GOT3 (cell line): ENCODE measurements at places on chromosomes 12 and 14.

DNA sequence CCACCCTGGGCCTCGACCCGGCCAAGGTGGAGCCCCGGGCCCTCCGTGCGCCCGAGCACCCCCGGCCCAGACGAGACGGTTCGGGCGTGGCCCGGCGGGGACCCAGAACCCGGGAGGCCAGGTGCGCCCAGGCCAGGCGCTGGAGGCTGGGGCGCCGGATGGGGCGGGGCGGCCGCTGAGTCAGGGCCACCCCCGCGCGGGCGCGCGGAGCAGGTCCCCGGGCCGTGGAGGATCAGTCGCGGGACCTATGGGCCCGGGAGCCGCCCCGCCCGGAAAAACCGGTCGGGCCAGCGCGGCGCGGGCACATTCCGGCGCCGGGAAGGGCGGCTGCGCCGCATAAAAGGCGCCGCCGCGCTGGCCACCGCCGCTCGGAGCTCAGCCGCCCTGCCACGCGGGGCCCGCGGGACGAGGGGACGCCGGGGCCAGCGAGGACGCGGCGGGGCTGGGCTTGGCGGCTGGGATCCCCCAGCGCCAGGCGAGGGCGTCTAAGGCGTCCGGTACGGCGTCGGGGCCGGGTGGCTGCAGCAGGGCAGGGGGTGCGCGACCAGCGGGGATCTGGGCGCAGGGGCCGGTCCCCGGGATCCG, 21.5 kb upstream of the KIF26A start:
- DNase-seq, result no peak

GRCh38 chr12:104588921-104589590, 132.3 kb downstream of the CHST11 start:
- DNase-seq, result no peak

- DNase-seq, result no peak
Measured at GRCh38 chr14:93716746-93717667, 71.3 kb downstream of the PRIMA1 start.

GRCh38 chr12:15679151-15679550, 110.0 kb downstream of the EPS8 start:
- no peak for DNase-seq

GRCh38 chr12:61857968-61858367, 402.2 kb upstream of the USP15 start:
- no peak for DNase-seq

GRCh38 chr12:97616946-97617345, 154.3 kb downstream of the RMST start:
- no peak for DNase-seq

DNA sequence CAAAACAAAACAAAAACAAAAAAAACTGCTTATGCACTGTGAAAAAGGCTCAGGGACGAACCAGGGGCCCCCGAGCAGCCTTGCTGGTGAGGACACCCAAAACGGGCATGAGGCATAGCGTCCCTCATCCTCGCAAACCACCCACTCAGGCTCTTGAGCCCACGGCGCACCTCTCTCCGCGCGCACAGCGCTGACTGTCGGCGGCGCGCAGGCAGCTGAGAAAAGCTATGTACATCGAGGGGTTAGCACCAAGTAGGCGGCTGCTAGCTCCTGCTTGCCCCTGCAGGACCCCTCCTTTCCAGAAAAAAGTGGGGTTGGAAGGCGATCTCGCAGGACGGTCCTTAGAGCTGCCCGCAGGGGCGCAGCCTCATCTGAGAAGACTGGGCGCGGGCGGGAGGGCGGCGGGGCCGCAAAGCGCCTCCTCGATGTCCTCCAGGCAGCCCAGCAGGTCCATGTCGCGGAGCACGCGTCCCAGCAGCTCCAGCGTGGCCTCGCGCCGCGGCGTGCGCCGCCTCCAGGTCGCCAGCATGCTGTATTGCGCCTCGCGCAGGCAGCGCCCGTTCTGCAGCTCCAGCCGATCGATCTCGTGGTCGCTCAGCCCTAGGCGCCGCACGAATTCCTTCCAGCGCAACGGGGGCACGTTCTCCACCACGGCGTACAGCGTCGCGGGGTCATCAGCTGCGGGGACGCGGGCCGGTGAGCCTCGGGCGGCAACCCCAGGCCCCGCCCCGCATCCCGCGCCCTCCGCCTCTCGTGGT, 12.8 kb downstream of the TNFRSF1A start:
- DNase-seq, result no peak

DNA sequence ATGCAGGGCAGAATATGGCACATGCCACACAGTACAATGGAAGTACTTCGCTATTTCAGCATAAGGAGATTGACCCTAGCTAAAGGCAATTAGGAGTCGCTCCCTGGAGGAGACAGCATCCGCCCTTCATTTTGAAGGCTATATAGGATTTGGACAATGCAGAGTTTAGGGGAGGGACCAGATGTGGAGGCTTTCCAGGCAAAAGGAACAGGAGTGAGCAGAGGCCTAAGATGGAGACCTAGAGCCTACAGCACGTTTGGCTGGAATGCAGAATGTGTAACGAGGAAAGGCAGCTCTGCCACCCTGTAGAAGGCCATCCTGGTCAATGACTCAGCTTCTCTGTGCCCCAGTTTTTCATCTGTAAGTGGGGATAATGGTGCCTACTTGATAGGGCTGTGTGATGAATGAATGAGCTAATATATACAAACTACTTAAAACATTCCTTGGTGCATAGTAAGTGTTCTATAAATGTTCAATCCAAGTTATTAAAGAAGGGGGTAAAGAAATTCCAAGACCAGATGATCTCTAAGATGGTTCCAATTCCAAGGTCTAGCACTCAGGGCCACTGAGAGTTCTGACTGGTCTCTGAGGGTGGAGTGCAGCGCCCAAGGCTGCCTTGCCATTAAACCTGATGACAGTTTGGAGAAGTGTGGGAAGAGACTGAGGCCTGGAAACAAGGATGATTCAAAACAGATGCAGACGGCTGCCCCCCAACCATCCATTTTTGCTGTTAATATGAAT, 54.3 kb upstream of the FRMD6 start:
- no peak for DNase-seq

DNA sequence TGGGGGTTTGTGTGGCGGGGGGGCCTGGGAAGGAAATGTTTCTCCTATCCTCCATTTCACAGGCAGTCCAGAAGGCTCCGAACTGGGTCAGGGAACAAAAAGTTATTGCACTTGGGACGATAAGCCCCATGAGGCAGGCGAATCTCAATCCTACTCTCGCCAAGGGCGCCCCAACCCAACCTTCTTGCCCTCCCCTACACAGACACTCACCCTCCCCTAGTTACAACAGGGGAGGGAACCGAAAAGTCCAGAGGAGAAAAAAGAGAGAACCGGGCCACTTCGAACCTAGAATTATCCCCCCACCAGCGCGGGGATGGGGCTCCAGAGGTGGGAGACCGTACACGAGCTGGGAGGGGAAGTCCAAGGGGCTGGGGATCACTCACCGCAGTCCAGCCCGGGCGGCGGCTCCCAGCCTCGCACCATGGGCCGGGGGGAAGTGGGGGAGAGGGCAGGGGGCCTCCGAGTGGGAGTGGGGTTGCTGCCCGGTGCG, 357 bp downstream of the HOMEZ start:
- no peak for DNase-seq

DNA sequence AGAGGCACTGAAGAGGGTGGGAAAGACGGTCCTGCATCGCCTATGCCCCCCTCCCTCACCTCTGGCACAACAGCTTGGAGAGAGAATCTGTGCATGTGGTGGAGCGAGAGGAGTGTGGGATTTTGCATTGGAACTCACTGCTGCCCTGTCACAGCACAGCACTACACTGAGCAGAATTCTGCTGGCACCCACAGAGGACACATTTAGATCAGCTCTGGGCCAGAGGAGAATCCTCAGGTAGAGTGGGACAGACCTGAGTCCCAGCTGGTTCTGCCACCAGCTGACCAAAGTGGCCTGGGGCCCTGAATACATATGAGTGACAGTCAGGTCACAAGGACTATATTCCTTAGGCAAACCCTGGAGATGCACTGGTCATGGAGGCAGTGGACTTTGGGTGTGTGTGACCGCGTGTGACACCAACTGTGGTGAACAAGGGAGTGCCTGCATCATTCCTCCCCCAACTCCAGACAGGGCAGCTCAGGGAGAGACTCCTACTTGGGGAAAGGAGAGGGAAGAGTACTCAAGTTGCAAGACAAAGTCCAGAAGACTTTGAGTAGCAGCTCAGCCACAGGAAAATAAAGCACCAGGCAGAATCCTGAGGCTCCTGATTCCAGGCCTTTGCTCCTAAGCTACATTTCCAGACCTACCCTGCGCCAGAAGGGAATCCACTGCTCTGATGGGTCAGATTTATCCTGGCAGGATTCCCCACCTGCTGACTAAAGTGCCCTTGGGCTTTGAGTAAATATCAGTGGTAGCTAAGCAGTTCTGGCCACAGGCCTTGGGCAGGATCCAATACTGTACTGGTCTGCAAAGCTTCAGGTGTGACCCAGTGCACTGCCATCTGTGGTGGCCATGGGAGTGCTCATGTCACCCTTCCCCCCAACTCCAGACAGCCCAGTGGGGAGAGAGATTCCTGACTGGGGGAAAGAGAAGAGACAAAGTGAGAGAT, 10.6 kb upstream of the ACOT1 start:
- DNase-seq, result no peak

GRCh38 chr14:94754391-94754942, 15.4 kb downstream of the GSC start:
- DNase-seq, result no peak

DNA sequence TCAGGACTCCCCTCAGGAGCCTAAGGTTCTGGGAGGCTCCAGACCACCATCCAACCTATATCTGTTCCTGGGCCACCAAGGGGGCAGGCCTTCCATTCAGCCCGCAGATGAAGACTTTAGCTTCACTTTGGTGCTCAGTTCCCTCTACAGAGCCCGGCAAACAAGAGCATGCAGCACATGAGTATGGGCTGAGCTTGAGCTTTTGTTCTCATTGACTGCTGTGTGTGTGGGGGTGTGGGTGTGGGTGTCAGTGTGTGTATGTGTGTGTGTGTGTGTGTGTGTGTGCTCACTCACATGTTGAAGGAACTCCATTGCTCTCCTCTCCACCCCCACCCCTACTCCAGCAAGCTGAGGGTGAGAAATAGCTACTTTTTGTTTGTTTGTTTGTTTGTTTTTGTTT, 219.1 kb downstream of the ZFP36L1 start:
- no peak for DNase-seq

GRCh38 chr12:20272801-20273200, 95.5 kb upstream of the PDE3A start:
- DNase-seq, result no peak

DNA sequence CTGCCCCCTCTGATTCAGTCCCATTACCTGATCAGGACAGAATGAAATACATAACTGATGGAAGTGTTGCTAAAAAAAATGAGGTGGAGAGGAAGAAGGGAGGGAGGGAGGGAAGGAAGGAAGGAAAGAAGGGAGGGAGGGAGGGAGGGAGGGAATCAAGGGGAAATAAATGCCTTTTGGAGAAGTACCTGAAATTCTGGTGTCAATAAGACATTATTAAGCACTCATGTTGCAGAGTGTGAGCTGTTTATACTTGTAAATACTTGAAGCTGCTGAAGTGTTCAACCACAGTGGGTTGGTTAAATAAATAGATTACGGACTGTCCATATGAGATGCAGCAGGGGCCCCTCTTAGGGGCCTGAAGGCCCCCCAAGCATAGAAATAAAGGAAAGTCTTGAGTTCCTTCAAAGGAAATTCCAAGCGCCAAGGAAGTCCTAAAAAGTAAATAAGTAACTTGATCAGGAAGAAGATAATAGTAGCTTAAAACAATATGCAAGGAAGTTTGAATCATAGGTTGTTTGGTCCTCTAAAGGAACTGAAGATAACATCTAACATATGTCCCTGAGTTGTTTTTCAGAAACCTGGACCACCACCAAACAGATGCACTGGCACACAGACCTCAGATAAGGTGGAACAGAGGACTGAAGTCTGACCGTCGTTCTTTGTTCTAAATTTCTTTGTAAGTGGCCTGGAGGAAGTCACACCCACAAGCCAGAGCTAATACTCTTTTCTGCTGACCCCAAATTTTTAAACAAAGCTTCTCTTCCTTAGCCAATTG, 110.8 kb downstream of the SEC23A start:
- no peak for DNase-seq

DNA sequence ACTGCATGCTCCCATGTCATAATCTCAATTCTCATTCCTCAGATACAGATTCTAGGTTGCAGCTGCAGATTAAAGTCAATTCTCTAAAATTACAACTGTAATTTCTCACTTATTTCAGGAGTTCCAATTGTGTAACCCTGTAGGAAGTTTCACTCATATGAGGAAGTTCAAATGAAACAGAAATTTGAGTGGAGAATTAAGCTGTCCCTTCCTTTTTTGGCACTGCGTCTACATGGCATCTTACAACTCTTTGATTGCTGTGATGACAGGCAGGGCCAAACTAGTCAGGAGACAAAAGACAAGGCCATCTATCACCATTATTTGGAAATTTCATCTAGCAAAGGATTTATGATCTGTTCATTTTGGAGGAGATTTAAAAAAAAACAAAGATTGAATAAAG, 13.3 kb upstream of the GRIP1 start:
- DNase-seq, result no peak

- DNase-seq, result no peak
Measured at GRCh38 chr12:97573901-97574300, 111.3 kb downstream of the RMST start.

DNA sequence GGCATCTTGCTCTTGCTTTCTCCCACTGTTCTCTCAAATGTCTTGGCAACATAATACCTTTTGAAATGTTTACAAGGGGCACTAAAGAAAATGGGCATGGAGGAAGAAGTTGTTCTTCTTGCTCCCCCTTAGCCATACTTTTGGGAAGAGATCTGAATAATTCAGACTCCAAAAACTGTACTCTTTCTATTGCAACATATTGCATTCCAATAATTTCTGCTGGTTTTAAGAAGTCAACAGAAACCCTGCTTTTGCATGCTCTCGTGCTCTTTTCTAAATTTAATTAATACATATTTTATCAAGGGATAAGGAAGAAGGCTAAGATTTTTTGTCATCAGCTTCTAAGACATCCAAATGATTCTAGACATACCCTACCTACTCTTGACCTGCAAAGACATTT, 409.9 kb upstream of the SOX5 start:
- no peak for DNase-seq

DNA sequence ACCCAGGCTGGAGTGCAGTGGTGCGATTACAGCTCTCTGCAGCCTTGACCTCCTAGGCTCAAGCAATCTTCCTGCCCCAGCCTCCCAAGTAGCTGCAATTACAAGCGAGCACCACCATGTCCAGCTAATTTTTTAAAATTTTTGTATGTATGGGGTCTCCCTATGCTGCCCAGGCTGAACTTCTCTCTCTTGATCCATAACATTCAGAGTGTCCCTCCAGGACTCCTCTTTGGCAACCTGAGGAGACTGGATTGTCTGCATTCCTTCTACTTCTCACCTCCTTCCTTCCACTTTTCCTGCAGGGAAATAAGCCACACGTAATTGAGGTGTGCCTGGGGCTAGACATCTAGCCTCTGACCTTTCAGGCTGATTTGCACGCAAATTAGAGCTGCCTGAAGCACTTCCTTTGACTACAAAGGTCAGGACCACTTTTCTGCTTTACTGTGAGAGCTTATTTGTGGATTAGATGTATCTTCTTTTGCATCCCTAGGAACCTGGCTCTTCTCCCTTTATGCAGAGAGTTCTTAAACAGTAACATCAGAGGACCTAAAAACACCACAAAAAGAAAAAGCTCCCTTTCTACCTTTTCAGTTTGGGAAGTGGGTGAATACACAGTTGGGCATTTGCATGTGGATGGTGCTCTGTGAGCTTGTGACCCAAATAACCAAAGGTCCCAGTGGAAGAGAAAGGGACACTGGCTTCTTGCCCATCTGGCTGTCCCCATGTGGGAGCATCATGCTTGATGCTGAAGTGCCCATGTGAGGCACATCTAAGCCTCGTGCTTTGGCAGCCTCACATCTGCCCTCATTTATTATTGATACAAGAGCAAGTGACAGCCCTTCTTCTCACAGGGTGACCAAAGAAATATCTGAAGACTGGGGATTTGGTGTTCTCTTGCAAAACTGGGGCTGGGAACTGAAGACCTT, 33.5 kb downstream of the PYGL start:
- DNase-seq, result no peak

GRCh38 chr12:92434607-92435025, 268.2 kb upstream of the PLEKHG7 start:
- DNase-seq, result no peak
